ENCODE measurements at places on chromosomes 5 and 9.

- DNase-seq = peak; percentile 38
Measured at GRCh38 chr9:112887381-112887780, 3.3 kb downstream of the SLC46A2 start.

DNA sequence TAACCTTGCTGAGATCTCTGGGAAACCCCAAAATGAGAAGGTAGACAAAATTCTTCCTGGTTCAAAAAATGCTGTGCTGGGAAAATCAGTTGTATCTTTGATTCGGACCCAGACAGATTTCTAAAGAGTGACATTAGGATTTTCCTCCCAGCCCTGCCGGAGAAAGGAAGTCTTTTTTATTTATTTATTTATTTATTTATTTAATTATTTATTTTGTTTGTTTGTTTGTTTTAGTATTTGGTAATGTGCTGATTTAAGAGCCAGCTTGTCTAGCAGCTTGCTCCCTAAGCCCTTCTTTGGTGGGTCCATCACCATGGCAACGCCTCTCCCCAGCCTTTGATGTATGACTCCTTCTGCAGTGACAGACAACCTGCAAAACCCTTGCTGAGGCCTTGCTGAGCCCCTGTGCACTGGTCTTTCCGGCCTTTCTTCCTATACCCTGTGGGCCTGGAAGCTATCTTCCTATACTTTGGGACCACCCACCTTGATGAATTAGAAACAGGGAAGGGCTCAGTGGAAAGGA is 60.6 kb upstream of the AFAP1L1 start:
- DNase-seq = no peak

- DNase-seq = no peak
Measured at GRCh38 chr9:127426756-127427155, 2.6 kb downstream of the ZNF79 start.

- DNase-seq = peak; percentile 9
Measured at GRCh38 chr9:33620738-33621439, 96.8 kb downstream of the ANKRD18B start.

GRCh38 chr5:14574891-14575508 is 6.6 kb upstream of the OTULINL start:
- no peak for DNase-seq

- no peak for DNase-seq
Measured at GRCh38 chr5:144812763-144813162, 642.1 kb downstream of the KCTD16 start.

DNA sequence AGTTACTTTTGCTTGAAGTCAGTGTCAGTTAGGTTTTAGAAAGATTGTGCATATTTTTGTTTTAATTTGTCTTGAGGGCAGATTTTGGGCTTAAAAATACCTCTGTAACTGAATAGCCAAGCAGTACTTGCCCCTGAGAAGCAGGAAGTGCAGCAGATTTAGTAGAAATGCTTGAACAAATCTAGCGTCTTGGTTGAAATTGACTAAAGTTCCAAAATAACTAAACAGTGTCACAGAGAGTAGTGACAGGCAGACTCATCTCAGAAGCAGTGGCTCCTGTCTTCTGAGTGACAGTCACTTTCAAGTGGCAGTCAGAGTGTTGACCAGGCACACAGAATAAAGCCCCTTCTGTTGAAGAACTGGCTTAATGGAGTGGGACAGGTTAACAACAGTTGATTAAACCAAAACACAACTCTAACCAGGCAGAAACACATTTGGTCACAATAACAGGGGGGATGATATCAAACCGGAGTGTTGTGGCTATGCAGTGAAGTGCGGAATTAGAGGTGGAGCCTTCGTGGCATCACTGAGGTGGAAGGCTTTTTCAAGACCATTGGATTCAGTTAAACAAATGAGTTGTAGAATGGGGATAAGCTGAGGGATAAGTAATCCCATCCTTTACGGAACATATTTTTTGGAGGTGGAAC is 29.1 kb downstream of the TRIO start:
- DNase-seq = no peak

DNA sequence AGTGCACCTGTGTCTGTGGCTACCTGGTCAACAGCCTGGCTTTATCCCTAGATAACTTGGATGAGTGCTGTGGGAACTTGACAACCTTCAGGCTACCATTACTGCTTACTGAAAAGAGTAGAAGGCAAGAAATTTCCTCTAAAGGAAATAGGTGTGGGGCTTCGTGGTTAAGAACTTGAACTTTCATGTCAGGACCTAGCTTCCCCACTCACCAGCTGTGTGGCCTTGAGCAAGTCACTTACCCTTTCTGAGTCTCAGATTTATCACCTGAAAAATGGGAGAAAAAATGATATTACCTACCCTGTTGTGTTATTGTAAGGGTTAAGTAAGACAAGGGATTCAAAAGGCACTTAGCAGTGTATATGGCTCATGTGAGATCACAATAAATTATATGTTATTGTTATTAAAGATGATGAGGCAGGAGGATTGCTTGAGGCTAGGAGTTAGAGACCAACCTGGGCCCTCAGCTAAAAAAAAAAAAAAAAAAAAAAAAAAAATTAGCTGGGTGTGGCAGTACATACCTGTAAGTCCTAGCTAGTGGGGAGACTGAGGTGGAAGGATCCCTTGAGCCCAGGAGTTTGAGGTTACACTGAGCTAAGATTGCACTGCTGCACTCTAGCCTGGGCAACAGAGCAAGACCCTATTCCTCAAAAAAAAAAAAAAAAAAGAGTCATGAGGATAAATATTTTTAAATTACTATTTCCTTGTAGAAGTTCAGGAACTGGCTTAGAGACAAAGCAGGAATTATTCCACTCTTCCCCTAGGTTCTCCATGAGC is 97.0 kb upstream of the SPRY4 start:
- no peak for DNase-seq

DNA sequence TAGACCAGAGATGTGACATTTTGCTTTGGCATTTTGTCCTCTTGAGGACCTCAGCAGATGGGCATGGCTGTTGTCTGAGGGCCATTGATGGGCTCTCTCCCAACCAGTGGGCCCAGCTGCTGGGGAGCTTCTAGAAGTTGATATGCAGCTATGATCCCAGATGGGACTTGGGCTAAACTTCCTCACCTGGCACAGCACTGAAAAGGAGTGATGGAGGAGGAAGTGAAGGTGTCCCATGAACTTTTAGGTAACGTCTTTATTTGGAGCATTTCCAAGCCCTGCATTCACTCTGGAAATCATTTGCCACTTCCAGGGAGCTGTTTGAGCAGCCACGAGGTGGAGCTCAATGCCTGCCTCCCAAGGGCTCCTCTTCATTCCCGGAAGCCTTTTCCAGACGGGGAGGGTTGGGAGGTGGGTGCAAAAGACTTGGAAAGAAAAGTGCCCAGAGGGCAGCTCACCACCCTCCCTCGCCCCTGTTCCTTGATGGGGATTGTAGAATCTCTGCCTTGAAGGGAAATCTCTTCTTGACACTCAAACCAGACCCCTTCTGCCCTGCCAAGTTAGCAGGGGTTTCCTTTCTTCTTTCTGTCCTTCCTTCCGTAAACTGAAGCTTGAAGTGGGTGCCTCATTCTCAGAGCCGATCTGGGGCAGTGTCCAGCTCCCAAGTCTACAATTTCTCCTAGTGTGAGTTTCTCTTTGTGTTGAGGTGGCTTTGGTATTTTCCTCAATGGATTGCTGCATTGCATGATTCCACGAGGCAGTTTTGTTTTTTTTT is 18.1 kb upstream of the NEUROG1 start:
- peak; percentile 65 for DNase-seq

- DNase-seq = no peak
Measured at GRCh38 chr5:19229179-19229835, 758.7 kb downstream of the CDH18 start.

GRCh38 chr5:23411200-23411599 is 96.2 kb upstream of the PRDM9 start:
- no peak for DNase-seq

DNA sequence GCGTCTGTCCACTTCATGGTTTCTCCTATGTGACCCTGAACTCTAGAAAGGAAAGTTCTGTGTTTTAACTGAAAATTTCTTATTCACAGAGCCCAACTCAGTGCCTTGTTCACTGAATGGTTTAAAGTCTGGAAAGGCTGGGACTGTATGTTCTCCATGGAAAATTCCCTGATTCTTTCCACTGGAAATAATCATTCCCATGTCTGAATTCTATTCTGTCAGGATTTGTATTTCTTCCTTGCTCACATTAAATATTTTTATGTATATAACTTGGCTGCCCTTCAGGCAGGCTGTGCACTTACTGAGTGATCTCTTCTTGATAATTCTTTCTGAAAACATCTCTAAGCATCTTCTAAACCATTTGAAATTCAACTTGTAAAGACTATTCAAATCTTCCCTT is 1126.9 kb upstream of the DMAC1 start:
- no peak for DNase-seq

DNA sequence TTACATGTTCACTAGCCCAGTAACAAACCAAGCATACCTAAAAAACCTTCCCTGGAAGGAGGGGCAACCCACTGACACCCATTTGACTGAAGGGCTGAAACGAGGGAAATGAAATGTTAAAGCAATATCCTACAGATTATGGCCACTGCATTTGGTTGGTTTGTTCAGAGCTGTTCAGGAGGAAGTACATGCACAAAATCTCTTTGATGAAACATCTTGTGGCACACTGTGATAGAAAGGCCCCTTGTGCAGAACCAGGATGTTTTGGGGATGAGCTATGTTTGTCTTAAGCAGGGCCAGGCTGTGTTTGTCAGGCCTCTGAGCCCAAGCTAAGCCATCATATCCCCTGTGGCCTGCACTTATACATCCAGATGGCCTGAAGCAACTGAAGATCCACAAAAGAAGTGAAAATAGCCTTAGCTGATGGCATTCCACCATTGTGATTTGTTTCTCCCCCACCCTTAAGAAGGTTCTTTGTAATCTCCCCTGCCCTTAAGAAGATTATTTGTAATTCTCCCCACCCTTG is 467.3 kb upstream of the PIK3R1 start:
- DNase-seq = no peak

DNA sequence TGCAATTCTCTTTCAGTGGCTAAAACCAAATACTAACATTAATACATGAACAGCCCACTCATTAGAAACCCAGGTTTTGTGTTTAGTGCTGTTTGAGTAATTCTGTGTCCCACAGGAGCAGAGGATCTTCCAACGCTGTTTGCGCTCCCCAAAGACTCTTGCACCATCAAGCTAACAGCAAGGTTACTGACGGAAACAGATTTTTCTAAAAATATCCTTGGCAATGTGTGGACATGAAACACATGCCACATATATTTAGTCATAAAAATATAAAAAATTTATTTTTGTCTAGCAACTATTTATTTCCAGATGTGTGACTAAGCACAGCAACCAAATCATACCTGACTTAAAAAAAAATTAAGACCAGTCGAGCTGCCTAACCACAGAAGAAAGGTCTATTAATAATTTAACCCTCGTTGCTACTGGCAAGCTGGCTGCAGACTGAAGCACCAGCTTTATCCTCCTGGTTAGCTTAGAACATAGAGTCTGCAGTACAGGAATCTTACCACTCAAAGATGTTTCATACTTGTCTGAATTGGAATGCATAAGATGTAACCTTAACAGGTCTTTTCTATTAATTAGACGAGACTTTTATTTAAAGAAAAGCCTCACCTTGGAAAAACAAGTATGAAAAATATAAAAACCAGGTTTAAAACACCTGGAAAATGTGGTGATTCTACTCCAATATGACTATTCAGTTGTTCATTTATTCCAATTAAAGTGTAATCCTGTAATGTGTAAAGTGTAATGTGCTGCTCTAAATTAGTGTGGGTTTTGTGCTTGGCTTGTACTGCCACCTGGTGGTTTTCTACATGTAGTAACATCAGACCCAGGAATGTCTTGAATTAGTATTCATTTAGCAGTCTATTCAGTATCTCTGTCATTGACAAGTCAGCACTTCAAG is 272.5 kb downstream of the EPB41L4A start:
- DNase-seq = peak; percentile 7

- no peak for DNase-seq
Measured at GRCh38 chr5:175692996-175693710, 35.3 kb downstream of the HRH2 start.

- DNase-seq = no peak
Measured at GRCh38 chr9:5531101-5531882, 21.0 kb downstream of the PDCD1LG2 start.

DNA sequence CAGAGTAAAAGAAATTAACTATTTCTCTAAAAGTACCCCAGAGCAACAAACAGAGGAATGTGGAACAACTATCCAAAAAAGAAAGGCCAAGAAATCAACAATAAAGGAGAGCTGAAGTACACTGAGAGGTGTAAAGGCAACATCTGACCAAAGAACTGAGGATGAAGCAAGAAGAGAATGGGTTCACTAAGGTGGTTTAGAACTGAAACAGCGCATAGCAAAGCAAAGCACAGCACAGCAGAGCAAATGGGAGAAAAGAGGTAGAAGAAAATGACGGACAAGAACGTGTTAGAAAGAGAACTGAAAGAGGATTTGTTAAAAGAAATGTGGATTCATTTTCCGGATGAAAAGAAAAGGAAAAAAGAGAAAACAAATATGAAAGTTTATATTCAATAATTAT is 25.8 kb downstream of the RFX3 start:
- no peak for DNase-seq

DNA sequence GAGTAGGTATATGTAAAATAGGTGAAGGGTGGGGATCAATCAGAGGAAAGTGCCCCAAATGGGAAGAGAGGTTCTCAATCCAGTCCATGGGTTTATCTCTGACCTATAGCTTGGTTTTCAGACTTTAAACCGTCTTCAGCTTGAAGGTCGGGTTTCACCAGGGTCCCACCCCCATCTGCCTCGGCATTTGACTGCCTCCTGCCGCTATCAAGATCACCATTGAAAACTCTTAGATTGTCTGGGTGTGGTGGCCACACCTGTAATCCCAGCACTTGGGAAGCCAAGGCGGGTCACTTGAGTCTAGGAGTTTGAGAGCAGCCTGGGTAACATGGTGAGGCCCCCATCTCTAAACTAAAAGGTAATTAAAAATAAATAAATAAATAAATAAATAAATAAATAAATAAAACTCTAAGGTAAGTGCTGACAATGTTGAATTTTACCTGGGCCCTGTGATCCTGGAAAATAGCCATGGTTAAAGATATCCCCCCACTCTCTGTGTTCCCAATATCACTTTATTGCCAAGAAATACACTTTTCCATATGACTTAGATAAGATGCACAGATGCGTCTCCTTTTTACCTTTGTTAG is 48.8 kb downstream of the TARS1 start:
- no peak for DNase-seq

DNA sequence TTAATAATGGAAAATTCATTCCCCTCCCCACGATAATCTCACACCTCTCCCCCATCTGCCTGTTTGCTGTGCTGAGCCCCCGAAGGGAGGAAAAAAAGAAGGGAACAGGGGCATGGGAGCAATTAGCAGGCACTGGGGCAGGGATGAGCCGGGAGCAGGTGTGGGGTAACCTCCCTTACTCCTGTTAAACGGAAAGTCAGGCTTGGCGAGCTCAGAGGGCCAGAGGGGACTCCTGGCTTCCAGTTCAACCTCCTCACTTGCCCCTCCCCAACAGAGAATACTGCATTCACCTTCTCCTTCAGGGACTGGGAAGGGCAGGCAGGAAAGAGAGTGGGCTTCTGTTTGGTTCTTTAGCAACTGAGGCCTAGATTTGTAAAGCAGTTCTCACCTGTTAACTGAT is 1.6 kb downstream of the AFAP1L1 start:
- DNase-seq = no peak

GRCh38 chr9:109906766-109907382 is 126.9 kb downstream of the PALM2AKAP2 start:
- DNase-seq = no peak

- peak; percentile 64 for DNase-seq
Measured at GRCh38 chr9:99294850-99295461, 72.9 kb downstream of the SEC61B start.

- DNase-seq = no peak
Measured at GRCh38 chr9:82558346-82558745, 504.6 kb downstream of the RASEF start.

GRCh38 chr9:23493219-23493618 is 332.8 kb downstream of the ELAVL2 start:
- no peak for DNase-seq

Measured in H54 (cell line).